Stimulated activated naive CD4-positive, alpha-beta T cell (primary cell): ENCODE measurements at places on chromosomes 11 and 22.

GRCh38 chr11:58609723-58610122 is 12.7 kb upstream of the CNTF start:
- DNase-seq, result no peak

DNA sequence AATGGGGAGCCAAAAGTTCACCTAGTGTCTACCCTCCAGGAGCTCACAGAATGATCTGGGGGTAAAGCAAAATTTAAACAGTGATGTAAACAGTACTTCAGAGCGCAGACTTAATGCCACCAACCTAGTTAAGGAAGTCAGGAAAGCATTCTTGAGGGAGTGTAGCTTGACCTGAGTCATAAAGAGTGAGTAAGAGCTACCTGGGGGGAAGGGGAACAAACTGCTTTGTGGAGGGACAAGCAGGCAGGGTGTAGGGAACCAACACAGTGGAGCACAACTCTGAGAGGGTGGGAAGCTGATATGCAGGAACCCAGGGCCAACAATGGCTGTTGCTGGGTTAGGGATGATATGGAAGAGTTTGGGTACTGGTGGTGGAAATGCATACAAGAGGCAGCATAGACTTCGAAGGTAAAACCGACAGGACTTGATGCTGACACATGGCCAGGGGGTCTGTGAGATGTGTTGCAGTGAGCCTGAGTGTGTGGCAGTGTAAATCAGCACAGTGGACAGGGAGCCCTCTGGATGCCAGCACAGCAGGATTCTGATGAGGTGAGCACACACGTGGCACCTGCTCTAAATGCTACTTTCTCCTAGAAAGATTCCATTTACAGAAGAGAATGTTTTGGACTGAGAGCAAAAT is 58.3 kb upstream of the CYP2D6 start:
- no peak for DNase-seq

DNA sequence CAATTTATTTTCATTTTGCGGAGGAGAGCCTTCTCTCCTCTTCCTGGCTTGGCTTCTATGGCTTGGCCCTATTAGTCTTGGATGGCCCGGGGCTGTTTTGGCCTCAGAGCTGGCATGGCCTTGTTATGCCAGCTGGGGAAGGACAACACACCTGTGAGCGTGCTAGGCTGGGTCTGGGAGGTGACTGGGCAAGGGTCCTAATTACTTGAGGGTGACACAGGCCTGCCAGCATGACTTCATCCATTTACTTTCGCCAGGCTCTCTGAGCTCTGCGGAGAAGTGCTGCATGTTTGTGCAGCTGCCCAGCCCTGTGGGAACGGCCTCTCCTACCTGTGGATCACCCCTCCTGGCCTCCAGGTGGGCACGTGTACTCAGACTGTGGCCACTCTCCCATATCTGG is 153.6 kb downstream of the SNX19 start:
- no peak for DNase-seq

GRCh38 chr11:18707811-18708340 is 9.3 kb downstream of the TMEM86A start:
- no peak for DNase-seq

DNA sequence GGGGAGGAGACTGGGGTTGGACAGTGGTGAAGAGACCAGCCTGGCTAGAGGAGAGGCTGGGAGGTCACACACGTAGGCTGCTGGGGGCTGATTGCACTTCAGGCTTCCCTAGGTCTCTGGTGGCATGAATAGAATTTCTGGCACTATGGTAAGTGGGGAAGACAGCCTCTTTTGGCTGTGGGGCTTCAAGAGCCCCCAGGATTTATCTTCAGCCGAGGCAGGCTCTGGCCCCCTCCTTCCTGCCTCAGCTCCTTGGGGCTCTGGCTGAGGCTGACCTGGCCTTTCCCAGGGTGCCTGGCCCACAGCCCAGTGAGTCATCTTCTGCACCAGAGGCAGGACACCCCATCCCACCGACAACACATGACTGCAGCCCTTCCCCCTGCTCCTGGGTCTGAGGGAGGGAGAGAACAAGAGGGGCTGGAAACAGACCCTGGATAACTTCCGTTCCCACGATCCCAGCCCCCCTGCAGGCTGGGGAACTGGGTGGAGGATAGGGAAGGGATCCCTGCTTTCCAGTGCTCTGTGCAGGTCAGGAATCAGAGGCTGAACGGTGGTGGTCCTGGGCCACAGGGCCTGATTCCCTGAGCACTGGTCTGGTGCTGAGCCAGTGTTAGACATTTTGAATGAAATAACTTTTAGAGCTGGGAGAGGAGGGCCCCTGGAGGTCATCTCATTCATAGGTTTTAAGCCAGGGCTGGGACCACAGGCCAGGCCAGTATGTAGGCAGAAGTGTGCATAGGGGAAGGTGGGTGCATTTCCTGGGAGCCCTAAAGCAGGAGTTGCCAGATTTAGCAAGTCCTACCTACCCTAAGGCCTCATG is 26.5 kb downstream of the ARHGEF17 start:
- DNase-seq, result no peak

DNA sequence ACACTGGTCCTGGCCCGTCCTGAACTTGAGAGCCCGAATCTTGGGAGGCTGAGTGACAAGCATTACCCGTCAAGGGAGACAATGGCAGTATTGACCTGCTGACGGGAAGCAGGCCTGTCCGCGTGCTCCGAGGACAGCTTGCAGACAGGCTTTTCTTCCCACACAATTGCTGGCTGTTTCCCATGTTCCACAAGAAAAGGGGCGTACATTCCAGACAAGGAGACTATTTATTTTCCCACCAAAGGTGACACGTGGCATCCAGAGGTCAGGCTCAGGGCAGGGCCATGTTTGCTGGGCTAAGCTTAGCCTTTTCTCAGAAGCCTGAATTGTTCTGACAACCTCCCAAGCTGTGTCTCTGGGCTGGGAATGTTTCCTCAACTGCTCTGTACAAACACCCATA is 86.9 kb upstream of the SPON1 start:
- no peak for DNase-seq
